ENCODE measurements at places on chromosomes 4 and X.

DNA sequence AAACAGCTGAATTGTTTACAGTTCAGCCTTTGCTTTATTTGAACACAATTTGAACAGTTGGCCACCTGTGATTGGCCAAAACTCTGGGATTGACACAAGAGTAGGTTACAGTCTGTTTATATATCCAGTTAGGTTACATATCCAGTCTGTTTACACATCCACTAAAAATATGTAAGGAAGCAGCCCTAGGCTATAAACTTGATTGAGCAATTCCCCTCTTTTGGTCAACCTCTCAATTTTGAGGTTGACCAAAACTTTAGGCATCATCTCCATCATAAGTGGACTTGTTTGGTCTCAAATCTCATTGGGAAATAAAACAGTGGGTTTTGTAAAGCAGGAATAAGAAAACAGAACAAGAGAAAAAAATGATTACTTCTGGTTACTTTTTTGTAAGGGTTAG, 190.8 kb downstream of the SPATA18 start:
- DNase-seq = no peak

DNA sequence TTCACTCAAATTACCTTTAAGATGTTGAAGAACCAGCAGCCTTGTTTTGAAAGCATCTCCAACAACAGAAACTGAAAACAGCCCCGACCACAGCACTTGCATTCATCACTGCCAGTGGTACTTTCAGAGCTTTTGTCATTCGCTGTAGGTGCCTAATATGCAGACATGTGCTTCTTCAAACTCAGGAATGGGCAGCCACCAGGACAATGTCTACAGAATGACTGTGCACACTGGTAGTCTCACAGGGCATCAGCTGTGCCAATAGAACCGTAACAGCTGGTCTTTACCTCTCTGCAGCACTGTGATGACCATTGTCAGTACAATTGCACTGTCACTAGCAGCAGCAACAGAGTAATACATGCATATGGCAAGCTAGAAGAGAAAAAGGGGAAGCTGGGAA, 1149.7 kb downstream of the STPG2 start:
- no peak for DNase-seq

DNA sequence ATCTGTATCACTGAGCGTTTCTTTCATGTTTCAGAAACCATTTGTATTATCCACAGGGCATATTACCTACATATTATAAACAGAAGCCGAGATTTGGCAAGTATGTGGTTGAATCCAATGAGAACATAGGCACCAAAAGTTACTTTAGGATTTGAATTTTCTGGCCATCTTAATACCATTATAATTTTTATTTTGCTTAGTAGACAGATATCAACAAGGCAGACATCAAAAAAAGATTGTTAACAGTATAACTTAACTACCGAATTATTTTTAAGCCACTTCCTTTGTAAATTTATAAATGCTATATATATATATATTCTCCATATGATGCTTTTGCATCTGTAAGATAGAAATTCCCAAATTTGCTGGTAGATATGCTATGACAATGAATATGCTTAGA, 2.2 kb downstream of the GUCY1B1 start:
- DNase-seq = no peak

- DNase-seq = peak; percentile 66
Observed at GRCh38 chrX:48021026-48021900, 14.5 kb downstream of the SPACA5 start.

DNA sequence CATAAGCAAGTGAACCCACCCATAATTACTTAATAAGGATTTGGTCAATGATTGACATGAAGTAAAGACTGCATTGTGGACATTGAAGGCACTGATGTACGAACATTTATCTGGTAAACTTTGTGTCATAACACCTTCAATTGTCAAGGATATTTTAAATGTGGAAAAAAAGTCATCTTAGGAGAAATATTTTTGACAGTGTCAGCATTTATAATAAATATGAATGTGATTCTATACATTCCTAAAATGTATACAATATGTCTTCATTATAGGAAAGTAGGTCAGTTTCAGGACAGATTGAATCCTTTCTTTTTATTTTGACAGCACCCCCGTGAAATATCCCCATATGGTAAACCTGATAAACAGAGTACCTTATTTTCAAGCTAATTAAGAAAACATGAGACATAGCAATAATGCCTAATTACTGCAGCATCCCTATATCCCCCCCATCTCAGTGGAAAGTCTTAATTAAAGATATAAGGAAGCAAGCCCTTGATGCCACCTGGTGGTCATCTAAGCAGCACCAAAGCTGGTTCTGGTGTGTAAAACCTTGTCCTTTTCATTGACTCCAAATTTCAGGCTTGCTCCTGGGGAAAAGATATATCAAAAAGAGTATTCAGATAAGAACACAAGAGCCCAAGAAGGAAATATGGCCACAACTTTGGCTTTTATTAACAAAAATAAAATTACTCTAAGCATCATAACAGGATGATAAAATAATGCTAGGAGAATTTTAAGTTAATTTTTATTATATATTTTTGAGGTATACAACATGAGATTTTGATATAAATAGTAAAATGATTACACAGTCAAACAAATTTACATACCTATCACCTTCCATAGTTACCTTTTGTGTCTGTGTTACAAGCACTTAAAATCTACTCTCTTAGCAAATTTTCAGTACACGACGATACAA, 379.7 kb downstream of the TLL1 start:
- DNase-seq = peak; percentile 5

DNA sequence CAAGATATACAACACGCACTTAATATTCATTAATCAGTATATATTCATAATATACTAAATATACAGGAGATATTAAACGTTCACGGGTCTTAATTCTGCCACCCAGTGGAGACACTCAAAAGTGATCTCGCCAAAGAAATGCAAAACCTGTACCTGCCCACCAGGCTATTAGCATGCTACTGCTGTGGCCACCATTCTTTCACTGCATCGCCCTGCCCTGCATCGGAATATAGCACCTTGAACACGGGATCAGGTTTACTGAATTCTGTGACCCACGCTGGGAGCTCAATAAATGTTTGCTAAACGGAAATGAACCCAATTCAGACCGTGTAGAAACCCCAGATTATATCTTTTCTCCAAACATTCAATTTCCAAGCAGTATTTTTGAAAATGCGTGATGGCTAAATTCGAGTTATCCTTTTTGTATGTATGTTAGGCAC, 840 bp upstream of the CLCN3 start:
- peak; percentile 56 for DNase-seq

DNA sequence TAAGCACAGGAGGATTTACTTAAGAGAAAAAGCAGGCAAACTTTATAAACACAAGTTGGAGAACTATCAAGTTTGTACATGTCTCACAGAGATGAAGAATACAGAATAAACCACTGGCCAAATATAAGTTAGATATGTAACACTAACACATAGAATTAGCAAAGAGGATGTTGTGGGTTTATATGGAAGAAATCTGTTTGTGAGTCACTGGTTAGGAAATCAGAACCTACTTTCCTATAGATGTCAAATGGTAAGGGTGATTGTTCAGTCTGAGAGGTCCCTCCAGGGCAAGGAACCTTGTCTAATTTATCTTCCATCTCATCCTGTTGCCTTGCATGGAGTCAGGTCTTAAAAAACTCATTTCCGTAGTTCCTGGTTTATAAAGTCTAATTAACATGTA, 14.8 kb upstream of the ART3 start:
- no peak for DNase-seq

DNA sequence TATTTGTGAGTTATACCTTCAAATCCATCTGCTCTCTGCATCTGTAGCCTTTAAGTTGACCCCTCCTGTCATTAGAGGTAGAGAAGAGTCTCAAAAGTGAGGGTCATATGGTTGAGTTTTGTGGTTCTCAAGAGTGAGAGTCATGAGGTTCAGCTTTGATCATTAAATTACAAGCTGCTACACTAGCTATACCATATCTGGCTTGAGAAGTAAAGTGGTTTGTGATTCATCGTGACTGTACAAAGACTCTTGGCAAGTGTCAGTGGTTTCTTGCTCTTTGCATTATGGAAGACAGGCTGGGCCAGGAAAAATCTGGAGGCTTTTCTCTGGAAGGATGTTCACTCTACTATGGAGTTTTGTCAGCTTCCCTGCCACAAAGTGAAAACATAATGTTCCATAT, 170.6 kb downstream of the ZC4H2 start:
- no peak for DNase-seq

GRCh38 chr4:33407496-33407895, 2687.3 kb downstream of the PCDH7 start:
- no peak for DNase-seq

- DNase-seq = no peak
Observed at GRCh38 chrX:154349979-154350378, 24.5 kb downstream of the FLNA start.

DNA sequence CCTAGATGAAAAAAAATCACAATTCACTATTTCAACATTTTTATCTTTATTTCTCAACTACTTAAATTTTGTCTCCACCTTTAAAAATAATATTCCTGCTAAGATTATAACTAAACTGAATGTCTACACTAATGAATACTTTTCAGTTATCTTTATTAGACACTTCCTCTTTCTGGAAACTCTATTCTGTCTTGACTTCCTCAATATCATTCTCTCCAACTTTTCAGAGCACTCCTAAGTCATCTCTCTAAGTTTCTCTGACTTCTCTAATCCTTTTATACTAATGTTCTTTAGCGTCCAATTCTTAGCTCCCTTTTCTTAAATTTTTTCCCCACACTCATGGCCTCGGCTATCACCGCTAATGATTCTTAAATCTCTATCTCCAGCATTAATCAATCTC, 374.2 kb downstream of the FBXO8 start:
- DNase-seq = no peak

GRCh38 chr4:10158333-10158942, 41.8 kb upstream of the WDR1 start:
- no peak for DNase-seq

DNA sequence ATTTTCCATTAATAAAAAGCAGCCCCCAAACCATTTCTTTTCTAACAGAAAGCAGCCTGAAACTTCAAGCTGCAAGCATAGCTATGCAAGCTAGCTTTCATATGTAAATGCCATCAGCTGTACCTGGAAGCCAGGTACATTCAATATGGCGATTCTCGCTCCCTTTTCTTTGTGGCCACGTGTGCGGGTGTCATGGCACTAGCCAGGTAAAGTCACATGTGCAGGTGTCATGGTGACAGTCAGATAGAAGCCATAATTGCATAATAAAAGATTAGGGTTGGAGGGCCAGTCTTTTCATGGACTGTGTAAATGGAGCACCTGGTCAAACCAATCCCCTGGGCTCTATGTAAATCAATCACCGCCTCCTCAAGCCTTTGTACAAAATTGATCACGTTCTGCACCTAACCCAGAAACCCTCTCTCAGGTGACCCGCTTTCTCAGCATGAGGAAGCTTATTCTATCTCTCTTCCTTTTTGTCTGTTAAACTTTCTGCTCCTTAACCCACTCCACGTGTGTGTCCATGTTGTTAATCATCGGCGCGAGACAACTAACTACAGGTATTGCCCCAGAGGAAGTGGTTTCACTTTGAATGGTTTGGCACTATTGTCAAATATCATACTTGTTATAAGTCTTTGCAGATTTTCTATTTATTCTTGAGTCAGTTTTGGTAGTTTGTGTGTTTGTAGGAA, 18.0 kb upstream of the RHOXF2 start:
- DNase-seq = no peak

DNA sequence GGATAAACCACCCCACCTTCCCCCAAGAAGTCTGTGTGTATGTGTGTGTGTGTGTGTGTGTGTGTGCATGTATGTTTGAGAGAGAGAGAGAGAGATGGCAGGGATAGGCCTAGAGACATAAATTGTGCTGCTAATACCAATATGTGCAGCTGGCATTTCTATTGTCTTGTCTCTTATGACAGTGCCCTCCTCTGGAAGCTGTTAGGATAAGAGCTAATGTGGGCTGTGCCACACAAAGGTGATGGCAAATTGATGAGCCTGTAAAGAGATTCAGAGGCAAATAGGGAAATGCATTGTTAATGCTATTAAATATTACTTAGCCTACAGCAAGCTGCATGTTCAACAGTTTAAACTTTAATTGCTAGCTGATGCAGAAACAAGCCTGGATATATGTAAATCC, 332.0 kb downstream of the NKX6-1 start:
- no peak for DNase-seq

- DNase-seq = no peak
Observed at GRCh38 chr4:76639288-76639687, 204.3 kb downstream of the SHROOM3 start.

- DNase-seq = no peak
Observed at GRCh38 chr4:145644699-145645098, 25.5 kb downstream of the MMAA start.

GRCh38 chr4:165965503-165965902, 92.5 kb downstream of the TLL1 start:
- DNase-seq = no peak

- DNase-seq = no peak
Observed at GRCh38 chrX:16804923-16805464, 18.7 kb downstream of the TXLNG start.

- no peak for DNase-seq
Observed at GRCh38 chr4:105965183-105965800, 70.0 kb downstream of the NPNT start.

GRCh38 chrX:119942173-119942819, 1.3 kb downstream of the NKAP start:
- DNase-seq = no peak

- DNase-seq = no peak
Observed at GRCh38 chr4:54930226-54930625, 195.2 kb downstream of the KDR start.

GRCh38 chr4:101367201-101367600, 19.9 kb upstream of the PPP3CA start:
- DNase-seq = no peak

- no peak for DNase-seq
Observed at GRCh38 chr4:106615410-106615945, 246.9 kb upstream of the GIMD1 start.

DNA sequence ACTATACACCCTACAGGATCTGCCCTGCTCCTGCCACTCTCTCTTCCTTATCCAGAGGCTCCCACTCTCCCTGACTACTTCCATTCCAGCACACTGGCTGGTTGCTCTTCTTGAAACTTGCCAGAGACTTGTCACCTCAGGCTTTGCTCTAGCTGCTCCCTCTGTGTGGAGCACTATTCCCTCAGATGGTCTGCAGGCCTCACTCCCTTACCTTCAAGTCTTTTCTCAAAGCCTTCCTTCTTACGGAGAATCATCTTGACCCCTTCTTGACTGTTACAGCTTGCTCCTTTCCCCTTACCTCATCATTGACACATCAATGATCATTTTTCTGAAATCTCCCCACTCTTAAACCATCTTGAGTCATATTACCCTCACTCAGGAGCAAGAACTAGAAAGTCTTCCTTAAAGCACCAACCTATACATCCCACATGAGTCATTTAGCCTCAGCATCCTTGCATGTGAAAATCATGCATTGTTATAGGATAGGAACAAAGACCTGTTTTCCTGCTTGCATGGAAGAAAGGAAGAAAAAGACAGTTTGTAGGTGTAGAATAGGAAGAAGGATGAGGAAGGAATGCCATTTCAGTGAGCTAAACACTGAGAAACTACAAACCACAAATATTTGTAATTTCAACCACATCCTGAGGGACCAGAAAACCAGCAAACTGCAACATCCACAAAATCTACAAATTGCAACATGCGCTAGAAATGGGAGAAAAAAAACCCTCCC, 55.7 kb downstream of the ANTXR2 start:
- no peak for DNase-seq

- DNase-seq = no peak
Observed at GRCh38 chr4:103673983-103674382, 45.8 kb downstream of the TACR3 start.

- peak; percentile 4 for DNase-seq
Observed at GRCh38 chr4:80610845-80611677, 275.5 kb downstream of the CFAP299 start.

Measured in GM20000 (cell line).